T-helper 2 cell (primary cell): ENCODE measurements at places on chromosomes 3 and 15.

GRCh38 chr15:35693286-35693685, 147.3 kb upstream of the DPH6 start:
- DNase-seq = no peak

DNA sequence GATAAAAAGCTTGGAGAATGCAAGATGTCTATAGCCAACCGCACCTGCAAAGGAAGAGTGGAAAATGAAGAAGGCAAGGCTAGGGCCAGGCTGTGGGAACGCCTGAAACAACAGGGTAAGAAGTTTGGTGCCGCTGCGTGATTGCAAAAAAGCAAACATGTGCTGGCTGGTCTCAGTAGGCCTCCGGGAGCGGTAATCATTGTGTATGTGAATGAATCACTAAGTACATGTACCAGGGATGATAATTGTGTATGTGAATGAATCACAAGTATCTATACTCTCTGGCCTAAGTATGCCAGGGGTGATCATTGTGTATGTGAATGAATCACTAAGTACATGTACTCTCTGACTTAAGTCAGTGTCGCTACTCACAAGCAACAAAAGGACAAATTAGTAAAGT, 40.3 kb upstream of the PARL start:
- DNase-seq = no peak

DNA sequence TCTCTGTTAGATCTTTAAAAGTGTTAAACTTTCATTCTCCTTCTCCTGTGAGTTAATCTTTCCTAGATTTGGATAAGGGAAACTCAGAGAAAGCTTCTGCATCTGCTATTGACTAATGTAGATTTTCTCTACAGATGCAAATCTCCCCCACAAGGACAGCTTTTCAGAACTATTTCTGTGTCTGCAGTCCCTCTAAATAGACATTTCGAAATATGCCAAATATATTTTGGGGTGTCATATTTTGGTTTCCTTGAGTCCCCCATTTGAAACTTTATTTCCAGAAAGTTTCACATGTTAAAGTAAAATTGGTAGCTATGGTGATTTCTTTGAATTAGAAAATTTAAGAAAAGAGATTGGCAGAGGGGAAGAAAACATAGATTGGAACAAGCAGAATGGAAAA, 852.3 kb upstream of the ALCAM start:
- no peak for DNase-seq

GRCh38 chr15:43102187-43102586, 3.7 kb downstream of the UBR1 start:
- no peak for DNase-seq

GRCh38 chr3:41418961-41419691, 219.8 kb downstream of the CTNNB1 start:
- no peak for DNase-seq
